NCI-H2107 (cell line): ENCODE measurements at places on chromosomes 7 and 10.

DNA sequence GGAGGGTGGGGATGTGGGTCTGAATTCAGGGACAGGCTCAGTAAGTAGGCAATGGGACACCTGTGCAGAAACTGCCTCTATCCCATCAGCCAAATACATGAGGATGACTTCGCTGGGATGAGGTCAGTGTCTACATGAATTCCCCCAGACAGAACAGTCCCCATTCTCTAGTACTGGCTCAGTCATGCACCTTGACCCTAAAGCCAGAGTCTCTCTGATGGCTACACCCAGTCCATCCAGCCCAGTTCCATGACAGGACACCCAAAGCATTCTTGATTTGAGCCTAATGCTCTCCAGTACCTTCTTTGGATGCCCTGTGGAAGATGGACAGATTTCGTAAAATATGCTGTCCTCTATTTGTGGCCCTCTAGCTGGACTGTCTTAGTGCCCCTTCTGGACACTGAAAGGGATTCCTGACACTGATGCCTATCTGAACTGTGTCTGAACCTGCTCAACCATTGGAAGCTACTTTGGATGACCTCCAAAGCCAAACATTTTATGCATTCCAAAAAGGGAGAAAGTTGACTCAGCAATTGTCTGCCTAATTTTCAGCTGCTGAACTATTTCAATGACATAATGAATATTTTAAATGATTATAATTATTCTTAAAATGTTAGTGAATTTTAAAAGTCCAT is 14.6 kb downstream of the SFRP4 start:
- no peak for DNase-seq

- no peak for DNase-seq
Observed at GRCh38 chr7:142889816-142890215, 4.3 kb upstream of the TRPV6 start.

- no peak for DNase-seq
Observed at GRCh38 chr10:87846023-87846422, 17.3 kb downstream of the KLLN start.

DNA sequence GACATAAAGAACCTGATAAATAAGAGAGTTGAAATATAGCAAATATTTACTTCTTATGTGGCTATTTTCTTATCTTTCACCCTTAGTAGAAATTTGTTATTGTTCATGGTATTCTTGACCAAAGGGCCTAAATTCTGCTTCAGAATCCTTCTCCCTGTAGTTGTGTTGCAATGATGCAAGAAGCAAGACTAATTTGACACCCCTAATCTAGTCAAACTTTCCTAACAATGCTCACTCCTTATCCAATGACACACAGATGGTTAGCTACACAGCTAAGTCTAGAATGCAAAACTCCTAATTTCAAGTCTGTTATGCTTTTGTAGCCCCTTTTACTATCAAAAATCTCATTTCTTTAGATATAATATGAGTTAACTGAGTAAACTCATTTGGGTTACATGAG is 56.1 kb downstream of the TWIST1 start:
- DNase-seq, result no peak

DNA sequence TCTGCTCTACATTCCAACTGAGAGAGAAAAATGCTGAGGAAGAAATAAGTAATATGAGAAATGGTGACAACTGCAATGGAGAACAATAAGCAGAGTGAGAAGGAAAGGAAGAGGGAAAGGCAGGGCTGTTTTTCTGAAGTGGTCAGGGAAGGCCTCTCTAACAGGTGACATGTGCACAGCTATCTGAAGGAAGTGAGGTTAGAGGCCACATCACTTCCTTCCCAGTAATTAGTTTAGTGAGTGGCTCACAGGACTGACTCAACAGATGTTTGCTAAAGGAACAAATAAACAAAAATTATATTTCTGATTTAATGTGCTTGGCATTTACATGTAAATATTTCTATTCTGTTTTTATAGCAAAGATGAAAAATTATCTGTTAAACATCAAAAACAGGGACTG is 77.9 kb downstream of the ARHGAP21 start:
- DNase-seq, result no peak

DNA sequence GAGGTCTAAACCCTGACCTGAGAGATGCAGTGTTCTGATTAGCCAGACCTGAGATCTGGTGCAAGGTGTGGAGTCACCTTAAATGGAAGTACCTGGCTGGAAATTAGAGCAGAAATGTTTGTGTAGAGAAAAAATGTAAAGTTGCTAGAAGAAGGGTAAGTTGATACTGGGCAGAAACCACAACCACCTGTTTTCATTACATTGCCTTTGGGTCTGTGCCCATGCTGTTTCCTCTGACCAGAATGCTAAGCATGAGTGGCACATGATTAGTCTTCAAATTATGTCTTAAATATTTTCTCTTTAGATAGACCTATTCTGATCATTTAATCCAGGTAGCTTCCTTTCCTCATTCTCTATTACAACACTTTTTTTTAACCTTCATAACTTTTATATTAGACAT is 69.0 kb downstream of the CASD1 start:
- DNase-seq, result peak; percentile 24

DNA sequence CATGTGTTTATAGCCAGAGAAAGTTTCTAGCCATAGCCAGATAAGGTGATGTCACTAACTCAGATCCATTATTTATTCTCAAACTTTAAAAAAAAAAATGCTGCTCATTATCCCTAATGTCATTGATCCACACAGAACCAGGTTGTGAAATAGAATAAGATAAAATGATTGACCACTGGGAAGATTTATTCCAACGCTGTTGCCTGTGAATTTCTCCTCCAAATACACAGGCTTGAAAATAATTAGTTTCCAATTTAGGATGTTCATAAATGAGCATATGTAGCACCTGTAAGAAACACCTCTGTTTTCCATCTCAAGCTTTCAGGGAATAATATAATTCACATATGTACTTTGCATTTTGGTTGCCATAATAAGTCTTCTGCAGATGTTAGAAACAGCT is 283.1 kb upstream of the DKK1 start:
- DNase-seq, result no peak

GRCh38 chr7:130118801-130119200 is 48.5 kb downstream of the KLHDC10 start:
- DNase-seq, result no peak

GRCh38 chr10:35693800-35694199 is 51.7 kb upstream of the FZD8 start:
- no peak for DNase-seq

DNA sequence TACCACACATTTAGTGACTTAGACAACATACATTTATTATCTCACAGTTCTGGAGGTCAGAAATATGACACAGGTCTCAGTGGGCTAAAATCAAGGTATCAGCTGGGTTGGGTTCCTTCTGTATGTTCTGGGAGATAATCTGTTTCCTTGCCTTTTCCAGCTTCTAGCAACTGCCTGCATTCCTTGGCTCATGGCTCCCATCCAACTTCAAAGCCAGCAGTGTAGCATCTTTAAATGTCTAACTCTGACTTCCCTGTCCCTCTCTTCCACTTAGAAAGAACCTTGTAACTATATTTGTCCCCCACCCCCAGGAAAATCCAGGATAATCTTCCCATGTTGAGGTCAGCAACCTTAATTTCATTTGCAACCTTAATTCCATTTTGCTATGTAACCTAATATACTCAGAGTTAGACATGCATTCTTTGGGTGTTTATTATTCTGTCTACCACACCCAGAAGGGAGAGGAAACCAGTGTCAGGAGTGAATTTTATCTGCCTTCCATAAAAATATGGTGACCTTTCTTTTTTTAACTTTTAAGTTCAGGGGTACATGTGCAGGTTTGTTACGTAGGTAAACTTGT is 57.3 kb upstream of the SMIM30 start:
- no peak for DNase-seq

GRCh38 chr10:88062798-88063472 is 199.5 kb downstream of the PTEN start:
- no peak for DNase-seq

DNA sequence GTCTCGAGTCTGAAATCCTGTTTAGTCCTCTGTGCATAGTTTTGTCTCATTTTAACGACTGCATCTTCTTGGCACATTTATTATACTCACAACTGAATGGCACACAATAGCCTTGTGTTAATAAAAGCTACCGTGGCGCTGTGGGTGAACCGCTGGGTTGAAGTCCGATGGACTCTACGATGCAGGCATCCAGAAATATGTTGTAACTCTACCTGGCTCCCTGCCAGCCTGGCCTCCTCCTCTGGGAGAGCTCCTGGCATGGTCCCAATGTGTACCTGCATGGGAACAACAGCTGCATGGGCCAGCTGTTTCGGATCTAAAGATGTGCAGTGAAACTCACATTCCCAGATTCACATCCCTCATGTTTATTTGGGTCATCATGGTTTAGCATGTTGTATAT is 3.7 kb upstream of the DPYSL4 start:
- DNase-seq, result no peak

DNA sequence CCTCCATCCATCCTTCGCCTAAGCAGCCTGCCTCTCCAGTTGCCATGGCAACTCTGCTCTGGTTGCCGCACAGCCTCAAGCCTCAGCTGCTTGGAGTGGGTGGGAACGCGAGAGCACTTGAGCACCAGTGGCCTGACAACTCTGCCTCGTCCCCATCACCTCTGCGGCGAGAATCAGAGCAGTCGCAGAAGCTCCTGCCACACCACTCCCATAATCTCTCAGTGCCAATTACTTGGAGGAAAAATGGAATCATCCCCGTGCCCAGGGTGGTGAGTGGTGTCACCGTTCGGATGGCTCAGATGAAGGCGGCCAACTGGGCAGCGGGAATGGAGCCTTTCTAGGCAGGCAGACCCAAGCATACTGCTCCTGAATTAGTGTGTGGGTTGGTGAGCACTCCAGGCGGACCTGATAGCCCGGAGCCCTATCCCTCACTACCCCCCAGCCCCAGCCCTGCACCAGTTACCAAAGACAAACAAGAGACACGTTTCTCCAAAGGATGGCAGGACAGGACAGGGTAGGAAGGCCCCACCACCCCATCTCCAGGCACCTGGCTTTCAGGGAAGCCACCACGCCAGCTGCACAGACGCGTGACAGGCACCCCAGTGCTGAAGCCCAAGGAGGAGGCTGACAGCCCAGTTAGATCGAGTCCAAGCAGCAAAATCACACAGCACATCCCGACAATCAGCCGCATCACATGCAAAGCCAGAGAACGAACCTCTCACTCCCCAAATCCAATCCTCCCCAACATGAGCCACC is 335.4 kb downstream of the PTPRN2 start:
- no peak for DNase-seq

GRCh38 chr7:30804078-30804661 is 33.0 kb downstream of the MINDY4 start:
- DNase-seq, result no peak

DNA sequence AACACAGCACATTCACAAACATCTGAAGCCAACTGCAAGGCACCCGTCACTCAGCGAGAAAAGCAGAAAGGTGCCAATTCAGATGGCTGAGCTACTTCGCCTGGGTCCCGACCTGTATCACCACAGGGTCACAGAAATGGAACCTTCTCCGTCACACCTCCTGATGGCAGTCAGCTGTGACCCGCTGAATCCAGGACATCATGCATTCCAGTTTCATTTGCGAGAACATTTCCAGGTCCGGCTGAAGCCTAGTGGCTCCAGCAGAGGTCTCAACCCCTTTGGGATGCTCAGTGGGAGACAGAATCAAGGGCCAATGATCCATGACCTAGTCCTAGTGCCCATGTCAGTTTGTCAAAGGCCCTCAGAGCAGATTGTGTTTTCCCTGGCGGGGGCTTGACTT is 193.6 kb upstream of the KLF14 start:
- no peak for DNase-seq

DNA sequence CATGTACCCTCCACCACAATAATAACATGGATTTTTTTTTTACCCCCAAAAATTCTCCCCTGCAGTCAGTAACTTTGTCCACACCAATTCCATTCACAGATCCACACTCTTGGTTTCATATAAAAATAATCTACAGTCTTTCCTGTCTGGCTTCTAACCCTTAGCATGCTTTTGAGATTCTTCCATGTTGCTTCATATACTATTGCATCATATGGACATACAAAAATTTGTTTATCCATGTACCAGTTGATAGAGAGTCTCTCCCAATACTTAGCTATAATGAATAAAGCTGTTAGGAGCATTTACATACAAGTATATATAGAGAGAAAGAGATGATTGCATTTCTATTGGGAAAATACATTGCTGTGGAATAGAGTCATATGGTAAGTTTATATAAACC is 575.0 kb downstream of the XPNPEP1 start:
- DNase-seq, result no peak

DNA sequence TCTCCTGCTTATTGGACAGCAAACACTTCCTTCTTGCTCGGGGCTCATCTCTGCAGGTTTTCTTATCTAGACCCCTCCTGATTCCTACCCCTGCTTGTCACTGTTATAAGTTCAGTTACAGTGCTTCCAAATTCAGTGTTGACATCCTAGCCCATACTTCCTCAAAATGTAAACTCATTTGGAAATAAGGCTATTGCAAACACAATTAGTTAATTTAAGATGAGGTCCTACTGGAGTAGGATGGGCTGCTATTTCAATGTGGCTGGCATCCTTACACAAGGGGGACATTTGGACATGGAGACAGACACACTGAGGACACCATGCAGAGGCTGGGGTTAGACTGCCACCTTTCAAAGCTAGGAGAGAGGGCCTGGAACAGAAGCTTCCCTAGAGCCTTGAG is 85.2 kb upstream of the NPVF start:
- DNase-seq, result no peak

- no peak for DNase-seq
Observed at GRCh38 chr7:45217358-45217757, 59.8 kb downstream of the RAMP3 start.

DNA sequence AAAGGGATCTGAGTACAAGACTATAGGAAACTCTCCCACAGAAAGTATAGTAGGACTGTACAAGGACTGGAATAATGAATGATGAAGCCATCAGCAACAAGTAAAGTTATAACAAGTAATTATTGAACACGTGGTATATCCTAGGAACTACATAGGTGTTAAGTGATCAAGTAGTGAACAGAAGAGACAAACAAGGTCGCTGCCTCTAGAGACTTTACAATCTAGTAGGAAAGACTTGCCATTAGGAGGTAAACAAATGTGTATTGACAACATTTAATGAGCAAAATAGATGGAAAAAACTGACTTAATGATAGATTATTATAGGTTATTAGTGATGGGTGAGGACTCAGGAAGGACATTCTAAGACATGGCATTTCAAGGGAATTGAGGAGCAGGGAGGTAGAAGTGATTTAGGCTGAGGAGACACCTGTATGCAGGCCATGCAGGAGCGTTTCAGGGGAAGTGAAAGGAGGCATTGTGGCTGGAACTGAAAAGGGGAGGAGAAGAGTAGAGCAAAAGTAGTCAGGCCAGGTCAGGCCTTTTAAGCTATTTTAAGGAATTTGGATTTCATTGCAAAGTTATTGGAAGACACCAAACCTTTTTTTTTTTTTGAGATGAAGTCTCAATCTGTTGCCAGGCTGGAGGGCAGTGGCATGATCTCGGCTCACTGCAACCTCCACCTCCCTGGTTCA is 8.5 kb upstream of the GLCCI1 start:
- DNase-seq, result no peak

DNA sequence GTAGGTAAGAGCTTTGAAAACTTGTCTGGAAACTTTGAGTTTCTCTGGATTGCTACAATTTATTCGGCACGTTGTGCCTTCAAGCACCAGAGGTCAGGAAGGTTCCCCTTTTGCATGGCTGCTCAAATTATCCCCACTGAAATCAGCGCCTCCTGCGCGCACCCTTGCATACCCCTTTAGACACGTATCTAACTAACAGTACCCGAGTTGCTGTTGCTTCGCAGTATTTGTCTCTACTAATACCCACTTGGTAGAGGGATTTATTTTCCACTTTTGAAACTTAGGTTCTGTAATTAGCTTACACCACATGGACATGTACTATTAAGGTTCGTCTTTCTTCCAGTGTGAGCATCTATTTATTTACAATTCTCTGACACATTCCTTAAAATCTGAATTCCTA is 1.6 kb downstream of the MEOX2 start:
- no peak for DNase-seq
